ENCODE measurements at places on chromosomes 1 and 21. TPM values are rescaled to one million over a fixed set of nuclear protein-coding genes. Genes with fewer than 3 reads are reported as not detected.
A peak's percentile ranks its signal among the peaks of the same experiment; 100 is the strongest.

ILDR2 gene
- total RNA-seq, result 2.1 TPM

MEX3A gene
- not detected for total RNA-seq

PLA2G2C gene
- total RNA-seq, result not detected

AGO3 gene
- 33.0 TPM for total RNA-seq

GPR25 gene
- not detected for total RNA-seq

CA6 gene
- not detected for total RNA-seq

OR2L5 gene
- not detected for total RNA-seq

TRIM67 gene
- not detected for total RNA-seq

DNA sequence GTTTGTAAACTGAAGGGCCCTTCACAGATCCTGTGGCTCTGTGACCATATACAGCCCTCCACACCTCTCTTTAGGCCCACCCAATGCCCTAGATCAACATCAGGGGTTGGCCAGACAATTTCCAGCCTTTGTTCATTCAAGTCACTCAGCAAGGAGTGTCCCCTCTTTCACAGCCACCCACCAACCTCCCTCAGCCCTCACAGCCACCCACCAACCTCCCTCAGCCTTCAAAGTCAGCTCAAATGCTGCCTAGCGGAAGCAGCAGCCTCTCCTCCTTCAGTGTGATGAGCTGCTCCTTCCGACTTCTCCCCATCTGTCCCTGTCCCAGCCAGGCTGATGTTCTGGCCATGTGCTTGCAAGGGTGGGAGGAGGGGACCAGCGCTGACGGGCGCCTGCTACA is 71.4 kb downstream of the DMRTB1 start:
- DNase-seq, result no peak
- H3K4me3 ChIP-seq, result no peak overlapping the region
- no peak overlapping the region for H3K27ac ChIP-seq
- no peaks in the 10 kb centered on the region for H3K4me1 ChIP-seq
- H3K36me3 ChIP-seq, result no peaks in the 10 kb centered on the region

- H3K4me3 ChIP-seq, result no peak overlapping the region
- no peaks in the 10 kb centered on the region for H3K4me1 ChIP-seq
- no peak for DNase-seq
- no peaks in the 10 kb centered on the region for H3K27me3 ChIP-seq
Measured at GRCh38 chr1:66214901-66215300, 319.1 kb upstream of the SGIP1 start.

DNA sequence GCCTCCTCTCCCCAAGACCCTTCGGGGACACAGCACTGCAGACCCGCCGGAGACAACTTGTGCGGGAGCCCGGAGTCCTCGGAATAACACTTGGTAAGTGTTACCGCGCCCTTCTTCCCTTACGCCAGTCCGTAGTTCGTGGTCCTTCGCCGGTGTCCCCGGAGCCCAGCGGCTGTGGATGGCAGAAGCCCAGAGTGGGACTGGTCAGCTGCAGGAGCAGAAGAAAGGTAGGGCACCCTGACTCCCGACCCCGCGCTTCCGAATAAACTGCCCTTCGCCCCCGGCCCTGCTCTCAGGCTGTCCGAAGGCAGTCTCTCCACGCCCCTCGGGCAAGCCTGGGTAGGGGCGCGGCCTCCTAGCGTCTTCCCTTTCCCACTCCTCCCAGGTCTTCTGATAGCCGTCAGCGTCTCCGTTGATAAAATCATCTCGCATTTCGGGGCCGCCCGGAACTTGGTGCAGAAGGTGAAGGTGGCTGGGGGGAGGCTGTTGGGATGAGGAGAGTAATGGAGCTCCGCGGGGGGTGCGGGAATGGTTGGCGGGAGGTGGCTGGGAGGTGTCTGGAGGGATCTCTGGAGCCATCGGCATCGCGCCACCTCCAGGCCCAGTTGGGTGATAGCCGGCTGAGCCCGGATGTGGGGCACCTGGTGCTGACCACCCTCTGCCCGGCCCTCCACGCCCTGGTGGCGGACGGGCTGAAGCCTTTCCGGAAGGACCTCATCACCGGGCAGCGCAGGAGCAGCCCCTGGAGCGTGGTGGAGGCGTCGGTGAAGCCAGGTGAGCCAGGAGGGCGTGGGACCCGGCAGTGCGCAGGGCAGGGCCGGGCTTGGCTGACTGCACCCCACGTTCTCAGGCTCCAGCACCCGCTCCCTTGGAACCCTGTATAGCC is 4.3 kb downstream of the RUSC1 start:
- peak overlapping the region; percentile 93 for H3K27ac ChIP-seq
- H3K36me3 ChIP-seq, result no peaks in the 10 kb centered on the region
- DNase-seq, result peak; percentile 84
- no peaks in the 10 kb centered on the region for H3K27me3 ChIP-seq
- no peaks in the 10 kb centered on the region for H3K4me1 ChIP-seq

GRCh38 chr1:181499825-181500224 is 16.5 kb downstream of the CACNA1E start:
- H3K36me3 ChIP-seq, result no peaks in the 10 kb centered on the region
- no peaks in the 10 kb centered on the region for H3K27me3 ChIP-seq
- H3K4me3 ChIP-seq, result no peak overlapping the region
- H3K4me1 ChIP-seq, result no peaks in the 10 kb centered on the region
- H3K27ac ChIP-seq, result no peak overlapping the region

DNA sequence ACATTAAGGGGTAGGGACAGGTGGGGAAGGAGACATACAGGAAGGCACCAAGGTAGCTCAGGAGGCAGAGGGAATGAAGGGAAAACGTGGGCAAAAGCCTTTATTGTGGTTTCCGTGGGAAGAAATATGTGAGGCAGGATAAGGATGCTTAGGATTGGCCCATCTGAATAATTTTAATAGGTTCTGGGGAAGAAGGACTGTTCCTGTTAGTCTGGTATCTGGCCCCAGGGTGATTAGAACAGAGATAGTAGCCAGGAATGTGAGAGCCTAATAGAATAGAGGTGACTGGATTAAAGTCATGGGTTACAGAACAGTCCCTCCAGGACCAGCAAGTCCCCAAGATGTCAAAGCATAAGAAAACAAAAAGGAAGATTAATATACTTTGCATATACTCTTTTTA is 545.2 kb upstream of the CAMK1G start:
- no peaks in the 10 kb centered on the region for H3K27me3 ChIP-seq
- no peaks in the 10 kb centered on the region for H3K36me3 ChIP-seq
- H3K4me3 ChIP-seq, result no peak overlapping the region
- H3K4me1 ChIP-seq, result no peaks in the 10 kb centered on the region
- no peak overlapping the region for H3K27ac ChIP-seq

GRCh38 chr1:228963795-228964177 is 228.5 kb downstream of the RHOU start:
- H3K36me3 ChIP-seq, result no peaks in the 10 kb centered on the region
- DNase-seq, result no peak
- H3K4me1 ChIP-seq, result no peaks in the 10 kb centered on the region
- H3K4me3 ChIP-seq, result no peak overlapping the region

DNA sequence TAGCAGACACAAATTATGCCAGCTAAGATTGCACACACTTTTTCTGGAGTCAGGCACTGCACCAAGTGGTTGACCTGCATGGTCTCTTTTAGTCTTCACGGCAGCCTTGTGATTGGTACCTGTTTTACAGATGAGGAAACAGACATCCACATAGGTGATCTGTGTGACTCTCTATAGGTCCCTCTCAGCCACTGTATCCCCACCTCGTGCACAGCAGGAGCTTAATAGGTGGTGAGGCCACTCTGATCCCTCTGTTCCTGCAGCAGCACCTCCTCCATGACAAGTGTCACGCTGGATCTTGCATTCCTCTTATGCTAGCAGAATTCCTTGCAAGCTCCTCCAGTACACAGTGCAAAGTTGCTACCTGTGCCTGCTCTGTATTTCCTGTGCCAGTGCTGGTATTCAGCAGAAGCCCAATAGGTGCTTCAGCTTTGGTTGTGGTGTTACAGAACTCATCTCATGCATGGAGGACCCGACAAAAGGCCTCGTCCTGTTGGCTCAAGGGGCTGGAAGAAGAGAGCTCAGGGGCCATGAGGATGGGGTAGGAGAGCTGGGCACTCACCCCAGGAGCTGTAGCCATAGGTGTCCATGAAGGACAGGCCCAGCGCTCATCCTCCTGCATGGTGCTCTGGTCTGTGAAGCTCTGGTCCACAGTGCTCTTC is 546.7 kb downstream of the PTPRU start:
- no peak overlapping the region for H3K27ac ChIP-seq
- no peaks in the 10 kb centered on the region for H3K4me1 ChIP-seq
- no peaks in the 10 kb centered on the region for H3K36me3 ChIP-seq

GRCh38 chr1:20281801-20282200 is 8.9 kb upstream of the VWA5B1 start:
- no peak for DNase-seq
- H3K4me1 ChIP-seq, result peaks cover 8% of the 10 kb centered on the region
- H3K27me3 ChIP-seq, result no peaks in the 10 kb centered on the region
- H3K27ac ChIP-seq, result no peak overlapping the region

- no peaks in the 10 kb centered on the region for H3K27me3 ChIP-seq
- H3K4me1 ChIP-seq, result no peaks in the 10 kb centered on the region
- H3K4me3 ChIP-seq, result no peak overlapping the region
- no peak for DNase-seq
Measured at GRCh38 chr1:242147096-242147976, 148.4 kb upstream of the MAP1LC3C start.

- no peaks in the 10 kb centered on the region for H3K36me3 ChIP-seq
- no peaks in the 10 kb centered on the region for H3K27me3 ChIP-seq
- H3K4me3 ChIP-seq, result no peak overlapping the region
- no peak overlapping the region for H3K27ac ChIP-seq
- no peaks in the 10 kb centered on the region for H3K4me1 ChIP-seq
- peak; percentile 72 for DNase-seq
Measured at GRCh38 chr1:7539769-7540175, 231.3 kb upstream of the VAMP3 start.

GRCh38 chr1:212514056-212514614 is 81.4 kb downstream of the NENF start:
- no peak overlapping the region for H3K27ac ChIP-seq
- H3K36me3 ChIP-seq, result no peaks in the 10 kb centered on the region
- H3K4me1 ChIP-seq, result peaks cover 4% of the 10 kb centered on the region
- H3K27me3 ChIP-seq, result no peaks in the 10 kb centered on the region
- no peak for DNase-seq
- peak overlapping the region; percentile 34 for H3K4me3 ChIP-seq

GRCh38 chr1:192539297-192540092 is 36.1 kb upstream of the RGS1 start:
- DNase-seq, result no peak
- H3K27me3 ChIP-seq, result no peaks in the 10 kb centered on the region
- no peaks in the 10 kb centered on the region for H3K36me3 ChIP-seq
- H3K27ac ChIP-seq, result peak overlapping the region; percentile 72
- H3K4me1 ChIP-seq, result no peaks in the 10 kb centered on the region
- H3K4me3 ChIP-seq, result no peak overlapping the region

DNA sequence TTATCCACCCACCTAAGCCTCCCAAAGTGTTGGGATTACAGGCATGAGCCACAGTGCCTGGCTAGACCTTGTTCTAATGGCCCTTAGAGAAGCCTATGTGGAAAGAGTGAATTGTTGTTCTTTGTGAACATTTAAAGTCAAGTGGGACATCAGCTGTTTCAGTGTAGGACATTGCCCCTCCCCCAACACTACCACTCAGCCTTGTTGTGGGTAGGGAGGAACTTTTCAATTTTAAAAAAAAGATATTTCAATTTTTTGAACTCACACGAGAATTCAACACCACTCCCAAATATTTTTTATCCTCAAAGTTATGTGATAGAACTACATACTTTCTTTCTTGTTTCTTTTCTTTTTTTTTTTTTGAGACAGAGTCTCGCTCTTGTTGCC is 36.7 kb upstream of the TMEM222 start:
- peaks cover 36% of the 10 kb centered on the region for H3K36me3 ChIP-seq
- H3K4me1 ChIP-seq, result no peaks in the 10 kb centered on the region
- no peak overlapping the region for H3K27ac ChIP-seq

DNA sequence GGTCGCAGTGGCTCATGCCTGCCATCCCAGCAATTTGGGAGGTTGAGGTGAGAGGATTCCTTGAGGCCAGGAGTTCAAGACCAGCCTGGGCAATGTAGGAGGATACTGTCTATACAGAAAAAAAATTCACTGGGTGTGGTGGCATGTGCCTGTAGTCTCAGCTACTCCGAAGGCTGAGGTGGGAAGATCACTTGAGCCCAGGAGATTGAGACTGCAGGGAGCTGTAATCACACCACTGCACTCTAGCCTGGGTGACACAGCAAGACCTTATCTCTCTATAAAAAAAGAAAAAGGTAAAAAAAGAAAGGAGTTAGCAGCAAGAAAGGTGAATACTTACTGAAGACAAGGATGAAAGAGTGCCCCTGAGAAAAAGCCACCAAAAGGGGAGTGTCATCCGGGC is 23.7 kb upstream of the BCL10 start:
- no peak for DNase-seq
- no peaks in the 10 kb centered on the region for H3K36me3 ChIP-seq
- no peak overlapping the region for H3K27ac ChIP-seq
- no peaks in the 10 kb centered on the region for H3K4me1 ChIP-seq
- H3K27me3 ChIP-seq, result no peaks in the 10 kb centered on the region
- no peak overlapping the region for H3K4me3 ChIP-seq

- no peaks in the 10 kb centered on the region for H3K36me3 ChIP-seq
- no peaks in the 10 kb centered on the region for H3K27me3 ChIP-seq
- no peak for DNase-seq
Measured at GRCh38 chr1:1479547-1480487, 8.3 kb downstream of the ATAD3B start.

- no peak overlapping the region for H3K4me3 ChIP-seq
- no peaks in the 10 kb centered on the region for H3K27me3 ChIP-seq
- no peak for DNase-seq
- no peaks in the 10 kb centered on the region for H3K4me1 ChIP-seq
Measured at GRCh38 chr21:43814215-43815106, 25.1 kb downstream of the RRP1 start.

GRCh38 chr1:108843390-108844137 is 13.3 kb downstream of the AKNAD1 start:
- no peak overlapping the region for H3K4me3 ChIP-seq
- H3K27me3 ChIP-seq, result no peaks in the 10 kb centered on the region
- no peak overlapping the region for H3K27ac ChIP-seq
- H3K36me3 ChIP-seq, result no peaks in the 10 kb centered on the region

GRCh38 chr1:219461981-219462400 is 150.9 kb downstream of the ZC3H11B start:
- no peaks in the 10 kb centered on the region for H3K4me1 ChIP-seq
- no peak overlapping the region for H3K4me3 ChIP-seq
- H3K27me3 ChIP-seq, result no peaks in the 10 kb centered on the region

GRCh38 chr1:209885403-209886218 is 52.4 kb upstream of the SYT14 start:
- no peak overlapping the region for H3K27ac ChIP-seq
- no peak overlapping the region for H3K4me3 ChIP-seq
- DNase-seq, result no peak
- no peaks in the 10 kb centered on the region for H3K36me3 ChIP-seq
- no peaks in the 10 kb centered on the region for H3K27me3 ChIP-seq
- H3K4me1 ChIP-seq, result no peaks in the 10 kb centered on the region

Data from Peyer's patch (tissue), 4 donors.